ENCODE measurements at places on chromosomes 1 and 21.

DNA sequence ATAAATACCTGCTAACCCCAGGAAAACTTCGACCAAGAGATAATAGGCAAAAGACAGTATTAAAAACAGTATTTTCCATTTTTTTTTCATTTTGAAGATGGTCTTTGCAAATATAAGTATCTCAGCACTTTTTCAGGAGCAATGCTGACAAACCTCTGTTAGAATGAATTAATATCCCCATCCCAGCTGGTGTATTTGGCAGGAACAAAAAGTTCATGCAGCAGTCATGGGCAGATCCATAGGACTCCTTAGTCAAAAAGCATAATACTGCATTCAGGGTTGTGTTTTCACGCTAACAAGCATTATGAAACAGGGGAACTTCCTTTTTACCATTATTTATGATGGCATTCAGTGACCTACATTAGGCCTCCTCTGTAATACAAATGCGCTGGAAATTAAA, 344.0 kb downstream of the ST6GALNAC3 start:
- no peak for DNase-seq

DNA sequence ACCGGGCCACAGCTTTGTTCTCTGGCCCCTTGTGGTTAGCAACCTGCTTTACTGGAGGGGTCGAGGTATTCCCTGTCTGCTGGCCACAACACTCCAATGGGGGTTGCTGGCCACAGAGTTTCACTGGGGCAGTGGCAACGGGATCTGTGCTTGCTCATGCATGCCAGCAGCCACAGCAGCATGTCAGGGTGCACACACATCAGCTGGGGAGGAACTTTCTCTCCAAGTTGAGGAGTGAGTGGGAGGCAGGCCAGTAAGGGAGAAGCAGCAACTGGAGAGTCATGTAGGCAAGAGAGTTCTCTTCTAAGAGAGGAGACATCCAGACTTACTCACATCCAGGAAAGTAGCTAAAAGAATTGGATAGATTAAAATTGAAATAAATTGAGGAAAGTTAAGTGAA, 38.0 kb downstream of the SAMD13 start:
- DNase-seq, result no peak

DNA sequence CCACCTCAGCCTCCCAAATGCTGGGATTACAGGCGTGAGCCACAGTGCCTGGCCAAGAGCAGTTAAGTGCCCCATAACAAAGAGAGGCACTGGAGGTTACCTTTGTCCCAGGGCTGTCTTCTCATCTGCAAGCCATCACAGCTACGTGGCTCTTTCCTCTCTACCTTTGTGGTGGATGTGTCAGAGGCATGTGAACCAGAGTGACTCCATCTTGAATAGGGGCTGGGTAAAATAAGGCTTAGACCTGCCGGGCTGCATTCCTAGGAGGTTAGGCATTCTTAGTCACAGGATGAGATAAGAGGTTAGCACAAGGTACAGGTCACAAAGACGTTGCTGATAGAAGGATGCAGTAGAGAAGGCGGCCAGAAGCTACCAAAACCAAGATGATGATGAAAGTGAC, 59.4 kb upstream of the POU2F1 start:
- no peak for DNase-seq

- DNase-seq, result no peak
Observed at GRCh38 chr1:78070758-78071157, 25.0 kb downstream of the GIPC2 start.

GRCh38 chr1:156858555-156858956, 361 bp downstream of the INSRR start:
- peak; percentile 56 for DNase-seq

GRCh38 chr1:50417507-50417906, 5.7 kb downstream of the DMRTA2 start:
- no peak for DNase-seq

DNA sequence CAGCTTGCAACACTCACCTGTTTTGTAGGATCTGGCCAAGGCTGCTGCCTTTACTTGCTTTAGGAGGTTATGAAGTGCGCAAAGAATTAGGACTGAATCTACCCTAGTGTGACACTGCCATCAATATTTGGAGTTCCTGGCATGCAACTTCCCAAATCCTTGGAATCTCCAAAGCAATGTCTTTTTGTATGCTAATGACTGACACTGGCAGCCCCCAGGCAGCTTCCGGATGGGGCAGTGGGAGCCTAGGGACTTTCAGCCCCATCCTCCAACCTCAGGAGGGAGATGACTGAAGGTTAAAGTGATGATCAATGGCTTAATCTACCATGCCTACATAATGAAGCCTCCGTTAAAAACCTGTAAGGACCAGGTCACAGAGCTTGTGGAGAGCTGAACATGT, 5.5 kb downstream of the RCC2 start:
- DNase-seq, result no peak

GRCh38 chr1:86641318-86641717, 63.1 kb upstream of the SH3GLB1 start:
- DNase-seq, result no peak

GRCh38 chr1:19450811-19451515, 34.4 kb downstream of the CAPZB start:
- no peak for DNase-seq
